ENCODE measurements at places on chromosomes 12 and 14. TPM values are rescaled to one million over a fixed set of nuclear protein-coding genes. Genes with fewer than 3 reads are reported as not detected.

The ZNF664 gene
- 94.0 TPM for total RNA-seq

The KTN1 gene
- total RNA-seq: 247 TPM

The KRT72 gene
- not detected for total RNA-seq

The IL22 gene
- not detected for total RNA-seq

The RD3L gene
- 13.1 TPM for total RNA-seq

The HOXC12 gene
- not detected for total RNA-seq

The NANOG gene
- not detected for total RNA-seq

The CCDC177 gene
- not detected for total RNA-seq

DNA sequence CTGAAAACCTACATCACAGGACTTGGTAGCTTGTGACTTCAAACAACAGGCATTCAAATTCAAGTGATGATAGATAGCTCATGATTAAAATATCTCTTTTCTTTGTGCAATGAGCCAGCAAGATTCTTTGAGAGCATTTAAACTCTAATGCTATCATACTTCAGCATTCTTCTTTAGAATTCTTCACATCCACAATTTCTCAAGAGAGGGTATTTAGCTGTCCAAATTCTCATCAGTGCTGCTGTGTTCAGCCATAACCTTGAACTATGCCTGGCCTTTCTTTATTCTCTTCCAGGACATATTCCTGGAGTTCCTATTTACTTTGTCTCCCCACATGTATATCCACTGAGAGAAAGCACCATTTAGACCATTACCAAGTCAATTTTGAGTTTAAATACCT, 321.1 kb downstream of the EGLN3 start:
- DNase-seq: no peak

- DNase-seq: peak; percentile 84
These were observed 43.2 kb downstream of the PLEKHG7 start for GRCh38 chr12:92745856-92746550.

DNA sequence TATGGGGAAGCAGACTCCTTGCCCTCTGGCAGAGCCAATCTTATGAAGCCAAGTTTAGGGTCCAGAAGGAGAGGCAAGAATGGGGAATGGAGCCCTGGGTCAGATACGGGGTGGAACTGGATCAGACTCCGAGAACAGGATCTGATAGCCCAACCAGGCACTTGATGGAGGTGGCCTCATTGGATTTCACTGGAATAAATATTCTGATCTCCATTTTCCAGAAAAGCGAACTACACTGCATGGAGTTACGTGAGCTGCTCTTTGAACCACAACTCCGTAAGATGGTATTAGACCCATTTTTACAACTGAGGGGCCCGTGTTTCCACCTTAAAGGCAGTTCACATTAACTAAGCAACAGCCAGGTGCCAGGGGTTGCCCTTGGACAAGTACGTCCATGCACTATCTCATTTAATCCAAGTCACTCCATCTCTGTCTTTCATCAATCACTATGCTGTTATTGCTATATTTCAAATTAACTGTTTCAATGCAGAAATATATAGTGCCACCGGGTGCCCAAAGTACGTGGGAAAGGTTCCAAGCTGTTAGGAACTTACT, 155.2 kb downstream of the BCL11B start:
- DNase-seq: no peak

- DNase-seq: no peak
These were observed 372.3 kb downstream of the SYT1 start for GRCh38 chr12:79236920-79237319.

DNA sequence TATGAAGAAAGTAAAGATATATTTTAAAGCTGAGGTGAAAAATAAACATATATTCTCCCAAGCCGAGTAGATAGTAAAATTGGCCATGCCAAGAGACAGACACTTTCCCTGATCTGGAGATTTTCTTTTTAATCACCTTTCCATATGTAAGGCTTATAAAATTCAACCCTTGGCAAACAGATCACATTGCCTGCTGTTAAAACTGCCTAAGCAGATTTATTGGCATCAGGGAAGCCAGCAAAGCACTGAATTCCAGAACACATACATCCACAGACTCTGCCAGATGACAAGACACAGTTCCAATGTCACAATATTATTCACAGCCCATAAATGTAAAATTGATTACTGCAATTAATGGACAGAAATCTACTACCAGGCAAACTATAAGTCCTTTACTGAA, 78.2 kb upstream of the GARIN2 start:
- no peak for DNase-seq

DNA sequence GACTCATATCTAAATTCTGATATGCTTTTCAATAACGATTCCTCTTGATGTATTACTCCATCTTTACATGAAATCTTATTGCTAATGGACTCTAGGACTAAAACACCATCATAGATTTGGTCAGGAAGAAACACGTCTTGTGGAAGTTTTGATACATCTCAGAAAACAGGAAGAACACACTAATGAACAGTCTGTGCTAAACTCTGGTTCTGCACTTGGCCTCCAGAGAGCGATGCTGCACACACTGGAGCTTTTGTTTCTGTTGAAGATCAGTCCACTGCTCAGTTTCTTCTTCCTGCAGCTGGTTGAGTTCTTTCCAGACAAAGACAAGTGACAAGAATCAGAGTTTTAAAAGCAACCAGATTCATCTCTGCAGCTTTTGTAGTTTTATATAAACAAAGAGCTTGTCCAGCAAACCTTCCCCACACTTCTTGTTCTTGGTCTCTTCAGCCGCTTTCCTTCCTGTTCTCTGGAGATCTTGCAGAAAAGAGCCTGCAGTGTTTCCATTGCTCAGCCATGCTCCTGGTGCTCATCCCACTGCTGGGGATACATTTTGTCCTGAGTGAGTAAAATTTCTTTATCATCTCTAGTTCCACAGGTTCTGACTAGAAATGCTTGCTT, 229.1 kb upstream of the OR4E1 start:
- DNase-seq: no peak

GRCh38 chr14:21163871-21164291, 8.0 kb upstream of the OR5AU1 start:
- DNase-seq: no peak

GRCh38 chr12:107457362-107457935, 228.2 kb upstream of the PWP1 start:
- DNase-seq: no peak

DNA sequence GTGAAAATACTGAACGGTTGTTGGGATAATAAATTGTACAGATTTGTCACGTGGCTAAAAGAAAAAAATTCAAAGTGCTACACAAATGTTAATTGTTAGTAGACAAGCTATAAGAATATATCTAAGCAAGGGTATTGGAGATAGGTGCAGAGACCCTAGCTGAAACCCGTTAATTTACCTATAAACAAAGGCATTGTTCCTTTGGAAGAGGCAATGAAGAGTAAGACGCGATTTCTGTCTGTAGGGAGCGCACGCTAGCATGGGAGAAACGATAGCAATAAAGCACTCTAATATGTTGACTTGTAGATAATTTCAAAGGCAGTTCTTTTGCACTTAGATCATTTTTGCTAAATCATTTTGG, 565 bp downstream of the CCDC77 start:
- no peak for DNase-seq

- DNase-seq: no peak
These were observed 148.5 kb downstream of the TMTC2 start for GRCh38 chr12:82835217-82835616.

DNA sequence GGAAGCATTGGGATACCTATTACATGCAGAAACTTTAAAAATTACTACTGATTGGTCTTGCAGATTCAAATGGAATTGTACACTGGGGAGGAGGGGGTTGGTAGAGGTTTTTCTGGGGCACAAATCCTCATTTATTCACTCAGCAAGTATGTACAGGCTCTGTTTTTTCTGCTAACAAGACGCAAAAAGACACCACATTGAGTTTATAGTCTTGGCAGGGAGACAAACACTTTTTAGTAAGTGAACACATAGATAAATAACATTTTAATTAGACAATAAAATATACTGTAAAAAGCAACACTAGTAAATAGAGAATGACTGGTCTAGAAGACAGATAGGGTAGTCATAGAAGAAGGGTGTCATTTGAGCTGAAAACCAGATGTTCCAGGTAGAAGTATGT, 23.8 kb downstream of the GLIPR1L2 start:
- no peak for DNase-seq

DNA sequence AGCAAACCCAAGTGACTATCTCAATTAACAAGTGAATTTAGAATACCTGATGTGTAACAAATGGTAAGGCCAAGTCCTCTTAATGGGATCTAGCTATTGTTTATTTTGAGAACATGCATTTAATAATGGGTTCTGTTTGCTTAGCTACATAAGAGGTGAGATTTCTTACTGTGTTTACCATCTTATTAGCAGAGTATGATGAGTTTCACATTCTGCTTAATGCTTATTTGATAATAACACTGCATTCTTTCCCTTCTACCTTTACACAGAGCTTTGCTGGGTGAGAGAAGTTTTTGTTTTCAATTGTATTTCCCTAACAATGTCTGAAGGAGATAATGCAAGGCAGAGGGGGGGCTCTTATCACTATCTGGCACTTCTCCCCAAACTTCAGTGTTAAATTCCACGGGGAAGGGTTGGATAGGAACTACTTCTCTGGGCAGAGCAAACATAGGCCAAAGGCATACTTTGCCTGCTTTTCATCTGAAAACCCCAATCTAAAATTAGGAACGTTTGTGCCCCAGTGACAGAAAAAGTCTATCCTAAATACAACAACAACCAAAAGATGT, 129.0 kb upstream of the ATXN7L3B start:
- no peak for DNase-seq
